ACHN (cell line): ENCODE measurements at places on chromosomes 7 and 10.

DNA sequence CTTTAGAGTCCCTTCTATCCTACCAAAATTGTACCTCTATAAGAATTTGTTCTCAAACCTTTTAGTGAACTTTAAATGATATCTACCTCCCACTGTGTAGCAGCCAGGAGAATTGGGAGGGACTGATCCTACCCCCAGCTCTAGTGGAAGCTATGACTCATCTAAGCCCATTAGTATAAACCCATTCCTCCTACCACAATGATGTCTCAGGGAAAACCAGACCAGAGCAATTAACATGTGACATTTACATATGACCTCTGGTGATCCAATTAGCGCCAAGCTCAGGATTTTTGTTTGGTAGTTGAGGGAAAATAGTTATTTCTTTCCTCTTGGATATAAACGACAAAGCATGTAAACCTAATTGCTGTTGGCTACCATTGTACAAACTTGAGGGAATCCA lies 33.1 kb upstream of the R3HCC1L start:
- no peak for DNase-seq

GRCh38 chr7:120353171-120353570 lies 80.2 kb downstream of the KCND2 start:
- DNase-seq = no peak

GRCh38 chr10:74178042-74178791 lies 27.2 kb downstream of the ADK start:
- DNase-seq = no peak

DNA sequence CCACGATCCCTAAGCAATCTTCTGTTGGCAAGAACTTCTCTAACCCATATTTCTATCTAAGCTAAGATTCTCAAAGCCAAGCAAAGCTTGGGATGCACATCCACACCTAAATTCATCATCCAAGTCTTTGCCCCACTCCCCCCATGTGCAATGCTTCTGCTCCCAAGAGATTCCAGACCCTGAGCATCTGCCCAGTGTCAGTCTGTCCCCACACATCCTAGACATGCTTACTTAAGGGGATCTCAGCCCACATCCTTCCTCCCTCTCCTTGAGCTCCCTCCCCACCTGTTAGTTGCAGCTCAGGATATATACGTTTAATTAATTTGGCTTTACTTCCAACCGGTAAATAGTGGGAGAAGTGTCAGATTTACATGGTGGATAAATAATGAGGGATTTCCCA lies 17.0 kb upstream of the TMEM273 start:
- no peak for DNase-seq

DNA sequence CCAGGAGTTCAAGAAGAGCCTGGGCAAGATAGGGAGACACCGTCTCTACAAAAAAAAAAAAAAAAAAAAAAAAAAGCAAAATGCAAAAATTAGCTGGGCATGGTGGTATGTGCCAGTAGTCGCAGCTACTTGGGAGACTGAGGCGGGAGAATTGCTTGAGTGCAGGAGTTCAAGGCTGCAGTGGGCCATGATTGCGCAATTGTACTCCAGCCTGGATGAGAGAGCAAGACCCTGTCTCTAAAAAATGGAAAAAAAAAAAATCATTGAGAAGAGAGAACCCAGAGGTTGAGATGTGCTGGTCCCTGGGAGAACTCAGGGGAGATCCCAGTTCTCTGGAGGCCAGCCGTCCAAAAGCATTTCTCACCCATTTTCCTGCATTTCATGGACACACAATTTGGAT lies 95.2 kb downstream of the GALNT17 start:
- no peak for DNase-seq

DNA sequence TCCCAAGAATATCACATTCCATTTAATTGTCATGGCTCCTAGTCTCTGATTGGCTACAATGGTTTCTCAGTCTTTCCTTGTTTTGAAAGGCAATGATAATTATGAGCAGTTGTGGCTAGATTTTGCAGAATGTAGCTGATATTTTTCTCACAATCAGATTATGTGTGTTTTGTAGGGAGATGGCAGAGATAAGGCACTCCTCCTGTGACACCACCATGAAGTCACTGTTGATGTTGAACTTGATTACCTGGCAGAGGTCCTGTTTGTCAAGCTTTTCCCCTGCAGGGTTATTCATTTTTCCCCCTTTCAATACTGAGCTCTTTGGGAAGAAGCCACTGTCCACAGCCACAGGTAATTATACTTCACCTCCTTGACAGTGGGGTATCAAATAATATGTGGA lies 602.9 kb upstream of the PFKP start:
- no peak for DNase-seq

DNA sequence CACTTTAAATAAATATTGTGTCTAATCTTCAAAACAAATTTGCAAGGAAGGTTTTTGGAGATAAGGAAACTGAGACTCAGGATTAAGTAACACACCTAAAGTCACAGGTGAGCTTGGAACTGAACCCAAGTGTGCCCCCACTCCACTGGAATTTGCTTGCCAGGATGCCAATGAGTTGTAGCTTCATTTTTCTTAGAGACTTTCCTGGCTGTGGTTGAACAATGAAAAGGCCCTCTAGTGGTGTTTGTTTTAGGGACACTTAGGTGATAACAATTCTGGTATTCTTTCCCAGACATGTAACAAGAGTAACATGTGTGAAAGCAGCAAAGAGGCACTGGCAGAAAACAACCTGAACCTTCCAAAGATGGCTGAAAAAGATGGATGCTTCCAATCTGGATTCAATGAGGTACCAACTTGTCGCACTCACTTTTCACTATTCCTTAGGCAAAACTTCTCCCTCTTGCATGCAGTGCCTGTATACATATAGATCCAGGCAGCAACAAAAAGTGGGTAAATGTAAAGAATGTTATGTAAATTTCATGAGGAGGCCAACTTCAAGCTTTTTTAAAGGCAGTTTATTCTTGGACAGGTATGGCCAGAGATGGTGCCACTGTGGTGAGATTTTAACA lies 1.5 kb downstream of the IL6 start:
- peak; percentile 88 for DNase-seq

DNA sequence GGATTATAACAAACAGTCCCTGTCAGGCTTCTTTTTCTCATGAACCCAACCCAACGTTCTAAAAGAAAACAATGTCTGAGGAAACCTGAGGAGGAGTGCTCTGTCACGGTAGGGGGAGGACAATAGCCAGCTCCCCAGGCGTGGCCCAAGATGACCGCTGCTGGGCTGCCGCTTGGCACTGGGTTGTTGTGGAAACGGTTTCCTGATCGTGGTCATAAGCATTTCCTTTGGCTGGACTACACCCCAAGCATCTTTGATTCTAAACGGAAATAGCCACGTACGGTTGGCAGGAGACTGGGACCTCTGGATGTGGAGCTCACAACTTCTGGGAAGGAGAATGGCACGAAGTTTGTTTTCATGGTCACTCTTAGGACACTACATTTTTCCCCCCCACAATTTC lies 30.4 kb upstream of the DMBT1 start:
- no peak for DNase-seq

GRCh38 chr7:128933180-128933891 lies 4.4 kb upstream of the IRF5 start:
- DNase-seq = no peak

DNA sequence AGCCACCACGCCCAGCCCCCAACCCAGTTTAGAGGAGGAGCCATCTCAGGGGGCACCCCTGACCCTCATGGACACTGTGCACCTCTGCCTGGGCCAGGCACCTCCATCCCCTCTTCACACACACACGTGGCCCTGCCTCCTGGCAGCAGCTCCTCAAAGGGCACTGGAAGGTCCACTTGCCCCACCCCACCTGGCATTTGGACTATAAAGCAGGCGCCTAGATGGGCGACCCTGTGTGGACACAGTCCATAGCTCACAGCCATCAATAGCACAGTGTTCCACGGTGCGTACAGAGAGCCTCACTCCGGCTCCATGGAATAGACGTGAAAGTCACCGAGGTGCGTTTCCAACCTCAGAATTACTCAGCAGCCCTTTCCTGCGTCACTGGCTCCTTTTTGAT lies 41.0 kb downstream of the FKBP6 start:
- DNase-seq = no peak

- peak; percentile 87 for DNase-seq
These were observed 120.6 kb downstream of the PRPF18 start for GRCh38 chr10:13707156-13707881.

DNA sequence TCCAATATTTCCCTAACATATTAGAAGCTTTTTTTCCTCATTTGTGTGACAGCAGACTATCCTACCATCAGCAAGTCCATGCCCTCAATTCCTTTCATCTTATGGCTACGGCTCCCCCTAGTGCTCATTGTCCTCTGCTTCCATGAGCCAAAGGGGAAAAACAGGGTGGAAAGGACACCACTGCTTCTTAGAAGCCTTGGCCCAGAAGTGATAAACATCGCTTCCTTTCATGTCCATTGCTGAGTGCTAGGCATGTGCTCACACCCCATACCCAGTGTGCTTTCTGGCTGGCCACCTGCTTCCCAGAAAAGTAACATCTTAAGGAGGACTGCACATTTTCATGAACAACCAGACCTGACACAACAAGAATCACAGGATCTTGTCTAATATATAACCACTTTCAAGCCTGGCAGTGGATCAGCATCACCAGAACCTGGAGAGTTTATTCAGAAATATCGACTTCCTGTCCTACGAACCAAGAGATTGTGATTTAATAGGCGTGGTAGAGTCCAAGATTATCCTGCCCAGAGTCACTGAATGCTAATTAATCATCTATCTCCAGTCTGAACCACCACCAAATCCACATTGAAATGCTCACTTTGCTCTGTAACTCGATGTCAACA lies 650.5 kb upstream of the SORCS1 start:
- peak; percentile 68 for DNase-seq
